ENCODE measurements at places on chromosomes 16 and 17.

DNA sequence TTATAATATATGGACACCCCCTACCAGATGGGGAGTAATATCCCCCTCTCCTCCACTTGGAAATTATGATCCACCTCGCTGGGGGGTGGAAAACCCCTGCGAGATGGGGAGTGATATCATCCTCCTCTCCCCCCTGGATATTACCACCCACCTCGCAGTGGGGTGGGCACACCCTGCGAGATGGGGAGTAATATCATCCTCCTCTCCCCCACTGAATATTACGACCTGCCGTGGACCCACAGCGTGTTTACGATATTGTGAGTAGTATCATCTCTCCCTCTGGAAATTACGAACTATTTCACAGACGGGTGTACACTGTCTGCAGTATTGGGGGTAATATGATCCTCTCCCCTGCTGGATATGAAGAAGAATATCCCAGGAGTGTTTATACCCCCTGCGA is 228.3 kb upstream of the WSCD1 start:
- DNase-seq: no peak

DNA sequence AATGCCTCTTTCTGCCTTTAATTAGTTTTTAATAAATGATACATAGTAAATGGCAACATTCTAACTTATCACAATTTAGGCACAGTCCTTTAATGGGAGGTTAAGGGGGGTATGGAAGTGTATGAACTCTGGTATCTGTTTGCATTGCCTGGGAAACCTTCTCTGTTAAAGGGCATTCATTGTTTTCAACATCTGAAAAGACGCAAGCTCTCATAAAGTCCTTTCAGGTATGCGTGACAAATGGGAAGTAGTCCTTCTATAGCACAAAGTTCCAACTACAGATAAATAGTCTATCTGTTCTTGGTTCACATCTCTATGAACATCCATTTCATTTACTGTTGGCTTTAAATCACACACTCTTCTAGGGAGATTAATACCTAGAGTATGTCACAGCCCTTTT is 298.0 kb upstream of the PMFBP1 start:
- no peak for DNase-seq

DNA sequence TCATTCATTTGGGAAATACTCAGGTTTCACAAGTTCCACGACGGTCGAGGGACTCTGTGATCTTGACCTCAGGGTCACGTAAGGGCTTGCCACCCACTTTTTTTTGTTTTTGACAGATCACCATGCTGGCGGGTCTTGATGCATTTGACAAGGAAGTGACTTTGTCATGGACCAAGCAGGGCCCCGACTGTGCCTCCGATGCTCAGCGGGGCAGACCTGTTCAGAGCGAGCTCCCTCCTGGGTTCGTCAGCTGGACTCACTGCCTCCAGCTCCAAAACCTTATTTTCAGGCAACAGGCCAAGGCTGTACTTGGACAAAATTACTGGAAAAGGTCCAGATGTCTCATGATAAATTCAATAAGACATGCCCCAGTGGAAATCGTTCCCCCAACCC is 9.0 kb upstream of the CLEC18A start:
- no peak for DNase-seq

- no peak for DNase-seq
Measured at GRCh38 chr17:35489944-35490343, 41.4 kb upstream of the SLFN13 start.

DNA sequence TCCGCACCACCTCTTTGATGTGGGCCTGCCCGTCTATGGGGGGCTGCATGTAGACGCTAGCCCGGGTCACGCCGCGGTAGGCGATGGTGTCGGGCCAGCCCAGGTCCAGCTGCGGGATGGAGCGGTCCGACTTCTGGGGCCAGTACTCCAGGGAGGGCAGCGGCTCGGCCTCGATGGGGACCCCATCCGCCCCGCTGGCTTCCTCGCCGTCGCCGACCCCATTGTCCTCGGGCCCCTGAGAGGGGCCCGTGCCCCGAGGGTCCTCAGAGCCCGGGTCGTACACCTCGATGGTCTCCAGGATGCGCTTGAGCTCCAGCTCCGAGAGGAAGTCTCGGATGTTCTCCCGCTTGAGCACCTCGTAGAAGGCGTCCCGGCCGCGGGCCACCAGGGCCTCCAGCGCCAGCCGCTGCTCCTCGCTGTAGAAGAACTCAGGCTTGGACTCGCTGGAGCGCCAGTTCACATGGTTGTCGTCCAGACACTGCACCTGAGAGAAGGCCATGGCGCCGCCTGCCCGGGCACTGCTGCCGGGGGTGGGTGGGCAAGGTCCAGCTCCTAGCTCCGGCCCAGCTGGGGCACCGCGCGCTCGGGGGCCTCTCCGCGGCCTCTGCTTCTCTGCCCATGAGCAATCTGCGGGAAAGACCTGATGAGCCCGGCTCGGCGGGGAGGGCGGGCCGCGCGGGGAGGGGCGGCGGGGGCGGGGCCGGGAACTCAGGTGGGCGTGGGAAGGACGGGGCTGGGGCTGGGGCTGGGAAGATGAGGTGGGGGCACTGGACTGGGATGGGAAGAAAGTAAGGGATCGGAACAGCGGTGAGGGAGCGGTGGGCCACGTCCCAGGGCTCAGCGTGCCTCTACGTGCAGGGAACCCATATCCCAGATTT is 782 bp downstream of the FAM83G start:
- DNase-seq: no peak

DNA sequence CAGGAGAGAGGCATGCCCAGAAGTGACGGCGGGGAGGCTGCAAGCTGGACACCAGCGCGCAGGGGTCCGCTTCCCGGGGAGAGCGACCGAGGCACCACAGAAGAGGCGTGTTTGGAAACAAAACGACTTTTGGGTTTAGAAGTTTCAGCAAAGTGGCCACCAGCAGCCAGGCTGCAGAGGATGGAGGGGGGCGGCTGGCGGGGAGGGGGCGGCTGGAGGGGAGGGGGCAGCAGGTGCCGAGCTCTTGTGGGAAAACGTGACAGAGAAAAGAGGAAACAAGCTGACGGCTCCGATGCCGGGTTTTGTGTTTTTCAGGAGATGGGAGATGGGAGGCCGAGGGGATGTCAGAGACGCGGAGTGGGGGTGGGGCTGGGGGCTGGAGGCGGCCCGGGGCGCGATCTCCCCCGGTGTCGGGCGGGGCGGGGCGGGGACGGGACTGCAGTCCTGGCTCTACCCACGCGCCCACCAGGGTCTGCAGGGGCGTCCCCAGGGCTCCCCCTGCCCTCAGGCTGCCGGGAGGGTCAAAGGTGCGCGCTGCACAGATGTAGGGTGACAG is 32.1 kb upstream of the RPH3AL start:
- no peak for DNase-seq

- DNase-seq: no peak
Measured at GRCh38 chr16:84845496-84846002, 25.8 kb downstream of the CRISPLD2 start.

DNA sequence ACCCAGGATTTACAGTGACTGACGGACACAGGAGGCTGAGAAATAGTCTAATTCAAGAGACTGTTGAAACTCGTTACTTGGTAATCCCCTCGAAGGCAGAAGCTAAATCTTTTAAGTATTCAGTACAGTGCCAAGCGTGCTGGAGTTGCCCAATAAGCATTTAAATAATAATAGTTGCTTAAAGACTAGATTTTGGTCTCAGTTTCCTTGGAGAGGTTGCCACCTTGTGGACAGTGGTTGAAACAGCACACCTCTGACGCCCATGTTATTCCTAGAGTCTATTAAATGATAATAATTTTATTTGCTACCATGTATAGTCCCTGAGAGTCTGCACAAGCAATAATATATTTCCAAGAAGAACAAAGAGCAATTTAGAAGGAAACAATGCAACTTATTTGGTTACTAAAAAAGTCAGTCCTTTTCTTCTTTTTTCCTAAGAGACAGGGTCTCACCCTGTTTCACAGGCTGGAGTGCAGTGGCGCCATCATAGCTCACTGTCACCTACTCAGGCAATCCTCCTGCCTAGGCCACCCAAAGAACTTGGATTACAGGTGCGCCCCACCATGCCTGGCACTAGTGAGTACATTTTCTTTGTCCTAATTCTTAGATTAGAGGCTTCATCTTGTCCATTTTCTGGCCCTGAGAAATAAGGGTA is 138.0 kb upstream of the NUDT7 start:
- no peak for DNase-seq

DNA sequence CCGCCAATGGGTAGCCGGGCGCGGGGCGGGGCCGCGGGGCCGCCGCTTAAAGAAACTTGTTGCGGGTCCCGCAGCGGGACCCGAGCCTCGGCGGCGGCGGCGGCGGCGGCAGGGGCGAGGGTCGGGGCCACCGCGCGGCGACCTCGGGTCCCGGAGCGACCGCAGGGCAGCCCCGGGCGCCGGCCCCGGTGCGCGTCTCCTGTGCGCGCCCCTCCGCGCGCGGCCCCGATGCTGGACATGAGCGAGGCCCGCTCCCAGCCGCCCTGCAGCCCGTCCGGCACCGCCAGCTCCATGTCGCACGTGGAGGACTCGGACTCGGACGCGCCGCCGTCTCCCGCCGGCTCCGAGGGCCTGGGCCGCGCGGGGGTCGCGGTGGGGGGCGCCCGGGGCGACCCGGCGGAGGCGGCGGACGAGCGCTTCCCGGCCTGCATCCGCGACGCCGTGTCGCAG is at the start of gene SOX8:
Gene SOX8 (plus strand): TSS at position 76 of the 450 bp plus-strand sequence. CDS start 153 bp downstream, at position 229.
- no peak for DNase-seq

DNA sequence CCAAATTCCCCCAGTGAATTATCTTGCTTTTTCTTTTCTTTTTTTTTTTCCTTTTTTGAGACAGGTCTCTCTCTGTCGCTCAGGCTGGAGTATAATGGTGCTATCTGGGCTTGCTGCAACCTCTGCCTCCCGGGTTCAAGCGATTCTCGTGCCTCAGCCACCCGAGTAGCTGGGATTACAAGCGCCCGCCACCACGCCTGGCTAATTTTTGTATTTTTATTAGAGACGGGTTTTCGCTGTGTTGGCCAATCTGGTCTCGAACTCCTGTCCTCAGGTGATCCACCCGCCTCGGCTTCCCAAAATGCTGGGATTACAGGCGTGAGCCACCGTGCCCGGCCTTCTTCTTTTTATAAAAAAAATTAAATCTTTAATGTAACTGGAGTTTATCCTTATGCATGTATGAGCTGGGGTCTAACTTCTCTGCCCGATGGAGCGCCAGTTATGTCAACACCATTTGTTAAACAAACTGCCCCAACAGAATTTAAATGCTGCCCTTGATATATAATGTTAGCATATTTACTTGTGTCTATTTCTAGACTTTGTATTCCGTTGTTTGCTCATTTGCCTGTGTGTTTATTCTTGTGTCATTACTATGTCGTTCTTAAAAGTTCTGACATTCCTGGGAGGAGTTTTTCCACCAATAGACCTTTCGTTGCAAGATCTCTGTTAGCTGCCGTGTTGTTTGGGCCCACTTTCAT is 535 bp upstream of the AURKB start:
- DNase-seq: no peak

- DNase-seq: no peak
Measured at GRCh38 chr16:1691276-1691675, 13.2 kb downstream of the JPT2 start.

Data from activated naive CD4-positive, alpha-beta T cell (primary cell).